ENCODE measurements at places on chromosomes 11 and 22. TPM values are rescaled to one million over a fixed set of nuclear protein-coding genes. Genes with fewer than 3 reads are reported as not detected.

- peak overlapping the region; percentile 57 for H3K27ac ChIP-seq
- no peak overlapping the region for H3K4me3 ChIP-seq
- H3K36me3 ChIP-seq = no peaks in the 10 kb centered on the region
These were observed 33.4 kb upstream of the PTPRJ start for GRCh38 chr11:47946682-47947559.

GRCh38 chr11:48161951-48162884, 54.4 kb upstream of the OR4B1 start:
- no peak for DNase-seq
- H3K4me3 ChIP-seq = no peak overlapping the region
- H3K27me3 ChIP-seq = no peaks in the 10 kb centered on the region
- no peak overlapping the region for H3K27ac ChIP-seq
- no peaks in the 10 kb centered on the region for H3K4me1 ChIP-seq

The C22orf15 gene
- 0.41 TPM for total RNA-seq

DNA sequence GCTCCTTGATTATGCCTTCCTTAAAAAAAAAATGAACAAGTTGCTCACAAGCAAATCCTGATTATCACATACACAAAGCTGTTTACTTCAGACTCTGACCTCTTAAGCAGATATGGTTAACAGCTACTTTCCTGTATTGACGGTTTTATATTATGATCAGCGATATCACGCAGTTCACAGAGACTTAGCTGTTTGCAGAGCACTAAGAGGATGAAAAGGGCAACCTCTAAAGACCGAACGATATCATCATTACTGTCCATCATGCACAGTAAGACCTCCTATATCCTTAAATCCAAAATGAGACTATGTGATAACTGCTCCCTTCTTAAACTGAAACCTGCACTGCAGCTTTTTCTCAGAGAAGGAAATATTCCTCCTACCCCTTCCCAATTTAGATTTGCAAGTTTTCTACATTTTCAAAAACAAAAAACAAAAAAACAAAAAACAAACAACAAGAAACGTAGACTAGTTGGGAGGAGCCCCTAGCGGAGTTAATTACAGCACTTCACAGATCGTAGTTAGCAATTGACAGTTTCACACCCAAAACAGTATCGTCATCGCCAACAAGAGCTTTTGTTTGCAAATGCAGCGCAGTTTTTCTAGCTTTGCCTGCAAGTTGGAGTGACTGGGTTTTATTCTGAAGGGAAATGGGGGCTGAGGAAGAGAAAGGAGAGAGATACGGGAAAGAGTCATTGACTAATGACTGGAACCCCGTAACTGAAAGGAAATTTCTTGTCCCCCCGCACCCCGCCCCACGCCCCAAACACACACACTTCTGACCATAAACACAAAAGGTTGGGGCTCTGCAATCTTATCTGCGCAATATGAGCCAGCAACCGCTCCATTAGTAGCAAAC, 1.2 kb downstream of the DDX6 start:
- peak overlapping the region; percentile 100 for H3K4me3 ChIP-seq
- no peak for DNase-seq
- peak overlapping the region; percentile 100 for H3K27ac ChIP-seq
- H3K27me3 ChIP-seq = peaks cover 3% of the 10 kb centered on the region
- peaks cover 42% of the 10 kb centered on the region for H3K4me1 ChIP-seq

- no peak overlapping the region for H3K4me3 ChIP-seq
- no peaks in the 10 kb centered on the region for H3K4me1 ChIP-seq
- DNase-seq = no peak
These were observed 12.1 kb upstream of the OR10A5 start for GRCh38 chr11:6833356-6833755.

The SLC5A1 gene
- total RNA-seq = not detected
